Activated CD8-positive, alpha-beta memory T cell treated with anti-CD3 and anti-CD28 coated beads for 48 hours (primary cell): ENCODE measurements at places on chromosomes 6 and 20.

DNA sequence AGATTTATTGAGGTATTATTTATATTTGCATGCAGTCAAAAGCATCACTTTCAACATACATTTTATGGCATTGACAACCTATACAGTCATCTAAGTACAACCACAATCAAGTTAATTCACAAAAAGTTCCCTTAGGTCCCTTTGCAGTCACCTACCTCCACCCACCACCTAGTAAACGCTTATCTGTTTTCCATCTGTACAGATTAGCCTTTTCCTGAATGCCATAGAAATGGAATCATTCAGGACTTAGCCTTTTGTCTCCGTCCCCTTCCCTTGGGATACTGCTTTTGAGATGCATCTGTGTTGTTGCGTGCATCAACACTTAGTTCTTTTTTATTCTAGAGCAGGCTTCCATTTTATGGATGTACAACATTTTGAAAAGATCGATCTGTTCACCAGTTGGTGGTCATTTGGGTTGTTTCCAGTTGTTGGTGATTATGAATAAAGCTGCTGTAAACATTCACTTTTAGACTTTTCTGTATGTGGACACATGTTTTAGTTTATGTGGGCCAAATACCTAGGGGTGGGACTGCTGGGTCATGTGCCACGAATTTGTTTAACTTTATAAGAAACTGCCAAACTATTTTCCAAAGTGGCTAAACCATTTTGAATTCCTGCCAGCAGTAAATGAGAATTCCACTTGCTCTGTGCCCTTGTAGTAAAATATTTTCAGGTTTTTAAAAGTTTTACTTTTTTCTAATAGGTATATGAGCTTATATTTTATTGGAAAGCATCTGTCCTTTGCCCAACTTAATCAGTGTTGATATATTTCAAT lies 17.6 kb upstream of the IFNGR1 start:
- DNase-seq = no peak

DNA sequence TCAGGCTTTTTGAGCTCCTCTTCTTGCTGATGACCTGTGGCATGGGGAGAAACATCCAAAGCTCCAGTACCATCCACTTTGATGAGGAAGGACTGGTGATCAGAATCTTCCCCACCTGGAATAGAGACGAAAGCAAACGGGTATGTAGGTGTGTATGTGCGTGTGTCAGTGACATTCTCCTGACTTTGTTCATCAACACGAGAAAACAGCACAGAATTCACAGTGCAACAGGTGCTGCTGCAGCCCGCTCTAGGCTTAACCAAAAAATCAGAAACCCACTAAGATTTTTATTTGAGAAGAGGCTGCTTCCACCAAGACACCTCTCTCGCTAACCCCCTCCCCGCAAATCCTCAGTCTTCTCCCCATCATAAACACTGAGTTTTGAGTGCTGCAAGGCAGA lies 8.1 kb downstream of the BNIP5 start:
- DNase-seq = no peak

GRCh38 chr6:56380476-56380875 lies 133.1 kb upstream of the COL21A1 start:
- DNase-seq = no peak

DNA sequence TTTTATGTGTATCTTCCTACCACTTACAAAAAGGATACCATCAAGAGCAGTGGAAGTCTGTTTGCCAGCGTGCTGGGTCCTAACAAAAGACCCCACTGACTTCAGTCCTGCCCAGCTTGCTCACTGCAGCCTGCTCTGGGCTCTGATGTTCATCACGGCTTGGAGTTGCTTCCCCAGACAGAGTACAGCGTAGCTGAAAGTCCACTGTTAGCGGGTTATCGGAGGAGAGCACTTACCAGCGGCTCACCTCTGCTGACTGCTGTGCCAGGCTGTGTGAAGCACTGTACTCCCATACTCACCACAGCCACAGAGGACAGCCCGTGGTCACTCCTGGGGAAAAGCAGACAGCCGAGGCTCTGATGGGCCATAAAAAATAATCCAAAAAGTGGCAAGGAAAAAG lies 40.2 kb downstream of the CTCFL start:
- DNase-seq = no peak

DNA sequence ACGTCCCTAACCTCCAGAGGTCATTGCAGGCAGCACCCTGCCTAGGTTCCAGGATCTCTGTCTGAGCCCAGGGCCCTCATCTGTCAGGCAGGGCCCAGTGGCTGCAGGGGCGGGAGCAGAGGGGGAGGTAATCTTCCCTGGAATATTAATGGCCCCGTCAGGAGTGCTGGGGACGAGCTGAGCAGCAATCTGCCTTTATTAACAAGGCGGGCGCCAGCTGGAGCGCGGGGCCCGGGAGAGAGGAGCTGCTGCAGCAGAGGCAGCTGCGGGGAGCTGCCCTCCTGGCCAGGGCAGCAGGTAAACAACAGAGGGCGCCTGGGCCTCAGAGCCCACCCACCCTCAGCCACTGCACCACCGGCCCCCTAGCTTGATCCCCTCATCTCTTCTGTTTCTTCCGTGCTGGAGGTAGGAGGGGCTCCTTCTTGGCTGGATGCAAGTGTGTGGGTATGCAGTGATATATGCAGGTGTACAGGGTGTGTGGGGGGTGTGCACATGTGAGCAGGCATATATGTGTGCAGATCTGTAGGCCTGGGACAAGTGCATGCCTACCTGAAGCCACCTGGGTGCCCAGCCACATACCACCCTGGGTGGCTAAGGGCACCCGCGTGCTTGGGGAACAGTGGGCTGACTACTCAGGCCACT lies 131.8 kb upstream of the MLN start:
- no peak for DNase-seq

DNA sequence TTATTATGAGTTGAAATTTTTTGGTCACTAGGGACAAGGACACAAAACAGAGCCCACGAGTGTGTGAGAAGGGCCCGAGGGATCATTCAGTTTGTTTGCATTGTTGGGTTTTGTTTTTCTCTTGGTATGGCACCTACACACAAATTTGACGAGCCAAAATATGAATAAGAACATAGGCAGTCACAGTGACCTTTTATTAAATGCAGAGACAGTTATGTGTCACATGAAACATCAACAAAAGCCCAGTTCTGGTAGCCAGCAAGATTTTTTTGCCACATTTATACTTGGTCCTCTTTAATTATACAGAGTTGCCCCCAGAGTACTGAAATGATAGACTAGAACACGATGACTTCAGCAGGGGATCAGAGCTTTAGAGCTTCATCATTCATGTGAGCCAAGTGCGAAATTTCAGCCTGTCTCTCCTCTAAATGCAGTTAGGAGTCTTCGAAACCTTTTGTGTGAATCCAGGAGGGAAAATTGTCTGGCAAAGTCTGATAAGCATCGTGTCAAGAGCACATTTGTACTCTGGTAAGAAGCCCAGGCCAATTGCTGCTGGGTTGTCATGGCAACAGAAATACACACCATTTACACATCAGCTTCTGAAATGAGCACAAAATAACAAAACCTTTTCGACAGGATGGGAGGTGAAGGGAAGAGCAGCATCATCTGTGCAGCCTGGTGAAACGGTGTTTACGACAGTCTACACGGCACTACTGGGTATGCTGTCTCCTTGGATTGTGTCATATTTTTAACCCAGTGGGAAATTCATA lies 79.2 kb upstream of the RIPOR2 start:
- no peak for DNase-seq

- no peak for DNase-seq
Measured at GRCh38 chr20:47464380-47465101, 37.1 kb upstream of the NCOA3 start.

DNA sequence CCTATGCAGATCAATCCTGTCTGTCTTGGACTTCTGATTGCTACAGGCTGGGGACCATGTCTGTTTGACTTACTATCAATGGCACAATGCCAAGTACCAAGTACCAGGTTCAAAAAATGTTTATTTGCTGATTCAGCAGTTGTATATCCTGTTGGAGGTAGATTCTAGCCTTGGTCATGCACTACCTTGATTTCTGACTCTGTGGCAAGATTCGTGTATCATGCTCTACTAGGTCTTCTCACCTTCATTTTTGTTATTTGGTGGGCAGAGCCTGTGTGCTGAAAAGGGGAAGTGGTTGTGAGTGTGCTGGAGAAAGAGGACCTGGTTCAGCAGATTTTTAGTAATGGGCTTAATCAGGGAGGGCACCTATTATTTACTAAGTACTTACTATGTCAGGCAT lies 192.4 kb upstream of the MYLIP start:
- no peak for DNase-seq

DNA sequence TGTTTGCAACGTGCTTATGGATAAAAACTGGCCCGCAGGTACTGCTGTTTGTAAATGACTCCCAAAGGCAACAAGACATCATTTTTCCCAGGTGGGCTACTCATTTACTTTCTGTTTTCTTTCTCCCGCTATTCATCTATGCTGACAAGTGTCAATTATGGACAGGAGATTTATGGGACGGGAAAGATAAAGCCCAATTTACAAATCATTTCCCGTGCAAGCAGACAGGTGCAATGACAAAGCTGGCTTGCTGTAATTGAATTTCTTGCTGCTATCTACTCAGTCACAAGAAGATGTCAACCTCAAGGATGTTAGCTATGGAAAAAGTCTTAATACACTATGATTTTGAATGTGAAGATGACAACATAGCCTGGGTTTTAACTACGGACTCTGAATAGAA lies 125.5 kb downstream of the EPHA7 start:
- DNase-seq = no peak

DNA sequence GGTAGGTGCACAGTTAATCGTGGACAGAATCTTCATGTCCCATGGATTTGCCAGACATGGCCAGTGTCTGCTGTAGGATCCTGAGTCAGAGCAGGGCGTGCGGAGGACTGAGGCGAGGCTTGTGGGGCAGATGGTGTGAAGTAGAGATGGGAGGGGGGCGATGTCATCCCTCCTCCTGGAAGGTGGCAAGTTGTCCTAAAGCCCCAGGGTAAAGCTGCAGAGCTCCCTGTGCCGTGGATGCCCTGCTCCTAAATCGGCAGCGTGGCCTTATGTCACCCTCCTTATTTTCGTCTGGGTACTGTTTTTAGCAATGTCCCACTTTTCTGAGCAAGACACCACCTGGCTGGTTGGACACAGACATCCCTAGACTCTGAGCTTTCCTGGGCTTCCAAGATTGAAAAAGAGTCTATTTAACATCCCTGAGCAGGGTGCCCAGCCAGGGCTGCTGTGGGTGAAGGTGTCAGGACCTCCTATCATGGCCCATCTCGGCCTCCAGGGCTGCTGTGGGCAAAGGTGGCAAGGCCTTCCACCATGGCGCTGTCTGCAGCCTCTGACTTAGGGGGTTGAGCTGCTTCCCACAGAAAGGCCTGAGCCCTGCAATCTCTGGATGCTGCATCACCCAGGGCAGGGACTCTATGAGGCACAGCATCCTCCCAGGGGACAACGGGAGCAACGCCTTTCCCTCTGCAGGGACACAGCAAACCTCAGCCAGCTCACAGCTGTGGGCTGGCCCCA lies 145.4 kb downstream of the TTLL2 start:
- DNase-seq = no peak

DNA sequence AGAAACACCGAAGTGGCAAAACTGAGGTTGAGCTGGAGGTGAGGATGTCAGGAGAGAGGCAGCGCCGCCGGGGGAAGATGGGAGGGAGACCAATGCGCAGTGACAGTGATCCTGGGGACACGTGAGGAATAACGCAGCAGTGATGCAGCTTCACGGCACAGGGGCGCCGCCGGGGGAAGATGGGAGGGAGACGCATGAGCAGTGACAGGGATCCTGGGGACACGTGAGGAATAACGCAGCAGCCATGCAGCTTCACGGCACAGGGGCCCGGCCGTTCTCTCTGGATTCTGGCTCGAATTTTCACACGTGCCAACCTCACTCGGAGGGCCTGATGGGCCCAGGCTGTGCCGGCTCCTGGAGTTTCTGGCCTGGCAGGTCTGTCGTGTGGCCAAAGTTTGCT lies 94.7 kb downstream of the SMOC2 start:
- DNase-seq = no peak

GRCh38 chr6:21084656-21085055 lies 508.9 kb upstream of the SOX4 start:
- no peak for DNase-seq

- no peak for DNase-seq
Measured at GRCh38 chr6:135329851-135330803, 149.0 kb downstream of the MYB start.

DNA sequence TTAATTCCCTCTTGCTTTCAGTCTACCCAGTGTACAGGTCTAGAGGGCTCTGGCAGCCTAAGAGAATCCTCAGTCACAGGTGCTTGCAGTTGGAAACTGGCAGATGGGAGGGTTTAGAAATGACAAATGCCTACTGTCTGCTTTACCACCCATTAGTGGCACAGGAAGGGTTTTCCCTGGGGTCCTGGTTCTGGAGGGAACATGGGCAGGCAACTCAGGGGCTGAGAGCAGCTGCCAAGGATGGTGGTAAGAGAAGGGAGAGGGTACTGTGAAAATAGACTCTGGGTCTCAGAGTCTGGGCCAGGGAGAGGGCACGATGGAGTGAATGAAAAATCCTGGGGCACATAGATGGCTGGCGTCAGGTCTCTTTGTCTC lies 103.5 kb downstream of the TCP11 start:
- DNase-seq = no peak

GRCh38 chr6:5751525-5752390 lies 255.0 kb downstream of the NRN1 start:
- DNase-seq = no peak

DNA sequence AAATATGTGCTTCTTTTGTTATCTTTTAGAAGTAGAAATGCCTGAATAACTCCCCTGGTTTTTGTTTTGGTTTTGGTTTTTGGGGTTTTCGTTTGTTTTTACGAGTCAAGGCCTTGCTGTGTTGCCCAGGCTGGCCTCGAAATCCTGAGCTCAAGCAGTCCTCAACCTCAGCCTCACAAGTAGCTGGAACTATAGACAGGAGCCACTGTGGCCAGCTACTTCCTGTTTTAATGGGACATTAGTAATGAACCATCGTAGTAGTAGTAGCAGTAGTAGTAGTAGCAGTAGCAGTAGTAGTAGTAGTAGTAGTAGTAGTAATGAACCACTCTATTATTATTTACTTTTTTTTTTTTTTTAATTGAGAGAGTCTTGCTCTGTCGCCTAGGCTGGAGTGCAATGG lies 66.0 kb downstream of the UBR2 start:
- DNase-seq = no peak

GRCh38 chr6:117298941-117299340 lies 33.6 kb downstream of the VGLL2 start:
- no peak for DNase-seq

- no peak for DNase-seq
Measured at GRCh38 chr6:151239603-151240035, at the start of gene AKAP12. Gene AKAP12, plus strand, starts transcription at chr6:151239967. Its CDS starts 596 bp downstream, at chr6:151240563.

- DNase-seq = no peak
Measured at GRCh38 chr6:17098538-17098937, 3.3 kb upstream of the STMND1 start.

GRCh38 chr6:62037445-62037844 lies 248.6 kb downstream of the KHDRBS2 start:
- no peak for DNase-seq
